ENCODE measurements at places on chromosomes 4 and X.
A peak's percentile ranks its signal among the peaks of the same experiment; 100 is the strongest.

DNA sequence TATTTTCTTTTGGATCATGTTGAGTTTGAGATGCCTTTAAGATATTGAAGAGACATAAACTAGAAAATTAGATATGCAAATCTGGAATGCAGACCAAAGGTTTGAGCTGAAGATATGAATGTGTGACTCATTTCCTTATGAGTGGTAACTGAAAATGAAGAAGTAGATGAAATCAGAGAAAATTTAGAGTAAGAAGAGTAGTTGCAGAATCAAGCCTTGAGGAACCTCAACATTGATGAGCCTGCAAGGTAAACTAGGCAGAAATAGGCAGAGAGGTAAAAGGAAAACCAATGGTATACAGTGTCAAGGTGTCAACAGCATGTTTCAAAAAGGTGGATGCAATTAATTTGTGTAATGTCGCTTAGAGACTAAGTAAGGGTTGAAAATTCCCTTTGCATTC lies 142.8 kb downstream of the MOSPD2 start:
- no peak for DNase-seq

- no peak for DNase-seq
Measured at GRCh38 chrX:143648705-143649104, 12.8 kb upstream of the SLITRK4 start.

- DNase-seq: no peak
Measured at GRCh38 chr4:850323-850945, 24.5 kb upstream of the CPLX1 start.

GRCh38 chrX:132266583-132267355 lies 47.5 kb upstream of the RAP2C start:
- no peak for DNase-seq

- peak; percentile 11 for DNase-seq
Measured at GRCh38 chr4:88823058-88823919, 125.7 kb upstream of the NAP1L5 start.

All from activated CD8-positive, alpha-beta memory T cell treated with anti-CD3 and anti-CD28 coated beads for 48 hours (primary cell).